Jurkat, Clone E6-1 (cell line): ENCODE measurements at places on chromosomes 13 and 19.

GRCh38 chr13:38103851-38104250 is 234.3 kb upstream of the TRPC4 start:
- DNase-seq = no peak

GRCh38 chr19:19623383-19623782 is 4.6 kb downstream of the LPAR2 start:
- no peak for DNase-seq

DNA sequence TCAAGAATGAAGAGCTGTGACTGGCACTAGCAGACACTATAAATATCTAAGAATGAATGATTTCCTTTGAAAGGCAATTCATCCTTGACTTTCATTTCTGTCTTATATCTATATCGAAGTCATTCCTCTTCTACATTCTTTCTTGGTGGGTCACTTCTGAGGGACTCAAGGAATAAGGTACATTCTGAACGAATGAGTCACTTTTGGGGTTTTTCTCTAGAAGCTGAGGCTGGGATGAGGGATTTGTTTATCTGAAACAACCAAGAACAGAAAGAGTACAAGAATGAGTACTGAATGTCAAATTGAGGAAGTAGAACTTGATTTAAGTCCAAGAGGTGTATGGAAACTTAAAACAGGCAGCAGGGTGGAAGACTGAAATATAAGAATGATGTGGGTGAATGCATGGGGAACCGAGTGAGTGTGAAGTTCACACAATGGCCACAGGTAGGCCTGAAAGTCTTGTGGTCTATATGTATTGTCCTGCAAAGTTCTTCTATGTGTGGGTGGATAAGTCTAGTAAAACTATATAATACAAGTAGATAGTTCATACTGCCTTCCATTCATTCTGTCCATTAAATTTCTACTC is 343.9 kb downstream of the OXGR1 start:
- DNase-seq = no peak

GRCh38 chr19:13693889-13694288 is 70.4 kb upstream of the MRI1 start:
- DNase-seq = no peak

DNA sequence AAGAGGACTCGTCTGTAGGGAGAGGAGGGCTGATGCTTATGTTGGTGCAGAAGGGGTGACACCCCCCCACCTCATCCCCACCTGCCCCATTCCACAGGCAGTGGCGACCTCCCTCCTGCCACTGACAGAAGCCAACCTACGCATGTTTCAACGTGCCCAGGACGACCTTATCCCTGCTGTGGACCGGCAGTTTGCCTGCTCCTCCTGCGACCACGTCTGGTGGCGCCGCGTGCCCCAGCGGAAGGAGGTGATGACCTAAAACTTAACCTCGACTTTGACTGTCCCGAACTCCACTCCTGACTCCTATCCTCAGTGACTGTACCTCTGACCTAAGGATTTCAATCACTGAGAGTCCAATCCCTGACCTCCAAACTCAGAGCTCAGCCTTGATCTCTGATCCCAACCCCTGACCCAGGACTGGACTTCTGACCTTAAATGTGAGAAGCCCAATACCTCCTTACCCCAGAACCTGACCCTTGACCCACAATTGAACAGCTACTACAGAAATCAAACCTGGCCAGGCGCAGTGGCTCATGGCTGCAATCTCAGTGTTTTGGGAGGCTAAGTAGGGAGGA is 3.8 kb downstream of the SHFL start:
- DNase-seq = no peak

DNA sequence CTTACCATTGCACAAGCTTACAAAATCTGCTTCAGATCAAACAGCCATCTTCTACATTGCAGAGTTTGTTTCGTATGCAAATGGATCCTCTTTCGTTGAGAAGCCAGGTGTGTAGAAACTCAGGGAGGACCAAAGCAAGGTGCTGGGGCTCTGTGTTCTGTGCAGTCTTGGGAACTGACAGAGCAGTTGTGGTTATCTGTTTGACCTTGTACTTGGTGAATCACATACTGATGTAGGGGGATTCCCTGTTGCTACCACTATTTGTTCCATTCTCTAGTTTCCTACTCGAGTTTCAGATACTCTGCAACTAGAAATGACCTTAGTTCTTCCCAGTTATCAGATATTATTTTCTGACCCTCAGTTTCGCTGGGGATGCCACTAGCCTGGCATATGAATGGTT is 95.2 kb upstream of the CLDN10 start:
- DNase-seq = no peak

- DNase-seq = no peak
These were observed 124.6 kb downstream of the RAB20 start for GRCh38 chr13:110436786-110437370.

GRCh38 chr19:10991521-10992081 is 30.8 kb downstream of the SMARCA4 start:
- no peak for DNase-seq

- DNase-seq = no peak
These were observed 47.8 kb downstream of the TSHZ3 start for GRCh38 chr19:31301306-31301980.

DNA sequence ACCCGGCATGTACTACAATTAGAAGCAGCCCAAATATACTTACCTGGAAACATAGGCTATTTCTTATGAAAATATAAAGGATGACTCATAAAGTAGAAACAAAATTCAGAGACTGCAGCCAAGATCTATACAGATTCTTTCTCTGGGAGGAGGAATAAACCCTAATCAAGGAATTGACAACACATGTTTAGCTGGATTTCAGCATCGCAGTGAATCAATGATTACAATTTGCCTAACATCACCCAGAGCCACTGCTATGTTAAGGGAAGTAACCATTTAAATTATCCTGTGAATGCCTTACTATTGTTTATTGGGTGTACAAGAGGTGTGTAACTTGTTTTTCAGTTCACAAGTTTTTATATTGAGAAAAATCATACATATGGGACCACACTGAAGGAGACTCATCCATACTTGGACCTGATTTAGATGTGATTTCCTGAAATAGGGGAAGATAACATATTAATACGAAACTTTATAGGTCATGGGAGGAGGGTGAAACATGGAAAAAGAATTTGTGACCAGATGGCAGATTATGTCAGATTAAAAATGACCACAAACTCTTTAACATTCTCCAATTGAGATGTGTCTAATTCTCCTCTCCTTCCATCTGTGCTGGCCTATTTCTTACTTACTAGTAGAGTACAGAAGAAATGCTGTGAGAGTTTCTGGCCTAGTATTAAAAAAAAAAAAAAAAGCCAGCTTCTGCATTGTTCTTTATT is 1168.4 kb downstream of the SLITRK1 start:
- no peak for DNase-seq
